Endodermal cell (in vitro differentiated cells): ENCODE measurements at places on chromosomes 1 and 21.

DNA sequence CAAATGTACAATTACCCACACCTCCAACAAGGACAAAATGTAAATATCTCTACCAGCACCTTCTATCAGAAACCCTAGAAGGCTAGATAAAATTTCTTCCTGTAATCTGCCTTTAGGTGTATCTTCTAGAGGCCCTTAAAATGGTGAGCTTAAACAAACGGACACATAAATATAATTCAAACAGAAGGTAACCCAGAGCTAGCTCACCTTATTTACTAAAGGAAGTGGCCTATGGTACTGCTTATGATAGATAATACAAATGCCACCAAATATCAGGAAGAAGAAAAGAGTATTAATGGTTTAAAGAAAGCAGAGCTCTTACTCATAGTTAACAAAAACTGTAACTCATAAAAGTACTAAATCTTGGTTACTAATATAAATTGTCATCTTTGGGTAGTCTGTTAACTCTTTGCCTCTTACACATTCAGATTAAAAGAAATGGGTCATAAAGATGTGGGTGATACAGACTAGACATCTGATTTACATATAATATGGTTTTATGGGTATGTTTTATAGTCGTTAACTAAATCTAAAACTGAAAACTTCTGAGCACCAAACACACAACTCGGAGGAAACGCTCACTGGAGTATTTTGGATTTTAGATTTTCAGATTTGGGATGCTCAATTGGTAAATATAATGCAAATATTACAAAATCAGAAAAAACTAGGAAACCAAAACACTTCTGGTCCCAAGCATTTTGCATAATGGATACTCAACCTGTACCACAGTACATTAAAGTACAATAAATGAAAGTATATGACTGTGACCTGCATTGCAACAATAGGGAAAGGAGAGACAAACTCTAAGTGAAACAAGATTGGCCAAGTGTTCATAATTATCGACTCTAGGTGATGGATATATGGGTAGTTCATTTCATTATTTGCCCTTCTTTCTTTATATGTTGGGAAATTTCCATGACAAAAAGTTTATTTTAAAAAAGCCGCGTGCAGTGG lies 23.2 kb downstream of the TRIT1 start:
- no peak for DNase-seq

GRCh38 chr1:15259622-15260007 lies 12.6 kb downstream of the FHAD1 start:
- DNase-seq: peak; percentile 46

- no peak for DNase-seq
These were observed 4.8 kb upstream of the IL24 start for GRCh38 chr1:206892351-206892984.

DNA sequence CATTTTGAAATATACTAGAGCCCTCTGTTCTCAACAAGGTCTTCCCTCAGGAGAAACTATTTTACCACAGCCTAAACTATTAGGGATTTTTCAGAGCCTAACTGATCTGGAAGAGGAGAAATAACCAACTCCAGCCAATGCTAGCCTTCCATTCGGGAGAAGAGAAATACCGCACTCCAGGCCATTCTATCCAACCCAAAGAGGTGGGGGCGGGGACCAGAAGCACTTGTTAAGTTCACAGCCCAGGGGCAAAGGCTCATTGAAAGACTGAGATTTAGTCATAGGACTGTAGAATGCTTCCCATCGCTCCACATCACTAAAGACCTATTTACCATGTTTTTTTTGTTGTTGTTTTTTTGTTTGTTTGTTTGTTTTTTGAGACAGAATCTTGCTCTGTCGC lies 35.4 kb upstream of the SLFNL1 start:
- DNase-seq: no peak

DNA sequence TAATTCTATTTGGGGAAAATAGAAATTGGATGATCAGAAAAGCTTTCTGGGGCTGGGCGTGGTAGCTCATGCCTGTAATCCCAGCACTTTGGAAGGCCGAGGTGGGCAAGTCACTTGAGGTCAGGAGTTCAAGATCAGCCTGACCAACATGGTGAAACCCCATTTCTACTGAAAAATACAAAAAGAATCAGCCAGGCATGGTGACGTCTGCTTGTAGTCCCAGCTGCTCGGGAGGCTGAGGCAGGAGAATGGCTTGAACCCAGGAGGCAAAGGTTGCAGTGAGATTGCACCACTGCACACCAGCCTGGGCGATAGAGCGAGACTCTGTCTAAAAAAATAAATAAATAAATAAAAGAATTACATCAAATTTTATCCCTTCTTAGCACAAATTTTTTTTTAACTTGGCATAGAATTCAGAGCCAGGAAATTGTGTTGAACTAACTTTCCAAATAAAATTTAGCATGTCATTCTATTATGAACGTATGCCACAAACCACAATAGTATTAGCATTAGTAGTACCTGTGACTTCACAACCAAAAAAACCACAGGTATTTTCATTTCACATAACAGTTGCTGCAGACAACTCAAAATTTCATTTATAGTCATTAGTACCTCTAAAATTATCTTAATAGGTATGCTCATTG lies 4.5 kb upstream of the ANKRD13C start:
- no peak for DNase-seq

- DNase-seq: no peak
These were observed 303.3 kb upstream of the DEPDC1 start for GRCh38 chr1:68800182-68800581.
